Stimulated activated CD8-positive, alpha-beta memory T cell treated with anti-CD3 and anti-CD28 coated beads, Interleukin-4, amount 100 ng/mL, for 1 hour (primary cell): ENCODE measurements at places on chromosomes 3 and 15.

GRCh38 chr3:126535636-126536035 lies 11.7 kb downstream of the CHST13 start:
- no peak for DNase-seq

GRCh38 chr3:99882436-99883137 lies 64.9 kb downstream of the CMSS1 start:
- DNase-seq = no peak

- DNase-seq = no peak
Observed at GRCh38 chr15:81766829-81767475, 278.9 kb downstream of the MEX3B start.

GRCh38 chr3:150447631-150448465 lies 39.8 kb downstream of the TSC22D2 start:
- DNase-seq = no peak

- no peak for DNase-seq
Observed at GRCh38 chr15:101067660-101068522, 148.7 kb downstream of the LRRK1 start.

GRCh38 chr3:135393159-135393558 lies 572.4 kb upstream of the PPP2R3A start:
- DNase-seq = no peak

GRCh38 chr3:58480309-58480708 lies 11.6 kb upstream of the KCTD6 start:
- no peak for DNase-seq

DNA sequence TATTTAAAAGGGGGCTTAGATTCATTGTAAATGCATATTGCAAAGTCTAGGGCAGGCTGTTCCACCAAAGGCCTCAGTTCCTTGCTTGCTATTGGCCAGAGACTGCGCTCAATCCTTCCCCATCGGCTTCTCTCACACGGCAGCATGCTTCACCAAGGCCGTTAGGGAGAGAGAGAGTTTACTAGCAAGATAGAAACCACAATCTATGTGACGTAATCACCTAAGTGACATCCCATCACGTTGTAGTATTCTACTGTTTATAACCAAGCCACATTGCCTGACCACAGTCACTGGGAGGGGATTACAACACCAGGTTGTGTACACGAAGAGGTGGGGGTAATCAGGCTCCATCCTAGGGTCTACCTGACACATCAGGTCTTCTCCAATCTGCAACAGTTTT lies 16.0 kb upstream of the NPAP1 start:
- DNase-seq = no peak

DNA sequence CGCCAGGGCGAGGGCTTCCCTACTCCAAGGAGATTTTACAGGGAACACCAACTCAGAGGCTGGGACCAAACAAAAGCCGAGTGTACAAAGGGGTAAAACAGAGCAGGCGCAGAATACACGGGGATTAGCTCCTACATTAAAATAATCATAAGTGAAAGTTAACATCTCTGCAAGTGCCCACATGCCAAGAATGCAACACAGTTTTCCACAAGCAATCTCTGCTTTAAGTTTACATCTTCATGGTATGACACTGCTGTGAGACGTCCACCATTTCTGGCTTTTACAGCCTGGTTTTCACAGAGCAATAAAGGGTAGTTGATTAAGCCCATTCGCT lies 500 bp upstream of the VGLL3 start:
- no peak for DNase-seq

- no peak for DNase-seq
Observed at GRCh38 chr3:58837141-58837843, 170.7 kb upstream of the FAM3D start.

DNA sequence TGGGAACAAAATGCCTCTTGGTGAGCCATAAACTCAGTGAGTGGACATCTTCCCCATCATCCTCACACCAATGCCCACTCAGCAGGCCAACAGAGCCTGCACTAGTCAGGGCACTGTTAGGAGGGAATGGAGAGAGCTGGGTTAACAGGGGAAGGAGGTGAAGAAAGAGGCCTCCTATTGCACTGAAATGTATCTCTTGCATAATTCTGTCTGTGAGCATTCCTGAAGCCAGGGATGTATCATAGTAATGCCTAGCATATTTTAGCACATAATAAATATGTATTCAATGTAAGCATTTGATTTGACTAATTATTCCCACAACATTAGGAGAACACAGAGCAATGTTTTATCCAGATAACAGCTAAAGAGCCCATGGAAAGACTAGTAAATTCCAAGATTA lies 81.2 kb downstream of the ANO10 start:
- no peak for DNase-seq

DNA sequence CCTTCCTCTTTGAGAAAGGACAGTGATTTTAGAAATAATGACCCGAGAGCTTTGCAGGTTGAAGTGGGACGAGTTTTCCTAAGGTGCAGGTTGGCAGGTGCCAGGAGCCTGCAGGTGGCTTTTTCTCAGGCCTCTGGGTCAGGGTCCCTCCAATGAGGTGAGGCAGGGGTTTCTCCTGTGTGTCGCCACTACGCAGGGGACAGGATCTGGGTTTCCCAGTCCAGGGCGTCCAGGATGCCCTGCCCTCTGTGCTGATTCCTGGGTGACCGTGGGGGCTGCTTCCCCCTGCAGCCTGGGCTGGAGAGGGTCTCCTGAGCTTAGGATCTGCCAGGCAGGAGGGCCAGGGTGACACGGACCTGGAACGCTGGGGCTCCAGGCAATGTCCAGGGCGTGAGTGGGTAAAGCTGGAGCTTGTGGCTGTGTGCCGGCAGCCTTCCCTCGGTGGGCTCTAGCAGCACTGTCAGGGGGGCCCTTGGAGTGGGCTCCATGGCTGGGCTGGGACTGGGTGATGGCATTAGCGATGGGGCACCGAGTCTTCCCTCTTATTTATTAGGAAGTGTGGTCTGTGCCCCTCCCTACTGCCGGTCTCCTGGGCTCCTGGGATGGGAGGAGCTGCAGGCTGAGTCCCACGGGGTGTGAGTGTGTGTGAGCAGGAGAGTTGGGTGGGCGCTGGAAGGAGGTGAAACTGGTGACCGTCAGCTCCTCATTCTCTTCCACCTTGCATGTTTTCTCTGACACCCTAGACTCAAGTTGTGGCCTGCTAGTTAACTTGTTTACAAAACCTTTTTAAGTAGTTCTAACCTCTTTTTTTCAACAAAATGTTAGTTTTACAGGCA lies 1.8 kb downstream of the APBA2 start:
- no peak for DNase-seq

GRCh38 chr3:124565551-124565950 lies 164.7 kb upstream of the UMPS start:
- no peak for DNase-seq

DNA sequence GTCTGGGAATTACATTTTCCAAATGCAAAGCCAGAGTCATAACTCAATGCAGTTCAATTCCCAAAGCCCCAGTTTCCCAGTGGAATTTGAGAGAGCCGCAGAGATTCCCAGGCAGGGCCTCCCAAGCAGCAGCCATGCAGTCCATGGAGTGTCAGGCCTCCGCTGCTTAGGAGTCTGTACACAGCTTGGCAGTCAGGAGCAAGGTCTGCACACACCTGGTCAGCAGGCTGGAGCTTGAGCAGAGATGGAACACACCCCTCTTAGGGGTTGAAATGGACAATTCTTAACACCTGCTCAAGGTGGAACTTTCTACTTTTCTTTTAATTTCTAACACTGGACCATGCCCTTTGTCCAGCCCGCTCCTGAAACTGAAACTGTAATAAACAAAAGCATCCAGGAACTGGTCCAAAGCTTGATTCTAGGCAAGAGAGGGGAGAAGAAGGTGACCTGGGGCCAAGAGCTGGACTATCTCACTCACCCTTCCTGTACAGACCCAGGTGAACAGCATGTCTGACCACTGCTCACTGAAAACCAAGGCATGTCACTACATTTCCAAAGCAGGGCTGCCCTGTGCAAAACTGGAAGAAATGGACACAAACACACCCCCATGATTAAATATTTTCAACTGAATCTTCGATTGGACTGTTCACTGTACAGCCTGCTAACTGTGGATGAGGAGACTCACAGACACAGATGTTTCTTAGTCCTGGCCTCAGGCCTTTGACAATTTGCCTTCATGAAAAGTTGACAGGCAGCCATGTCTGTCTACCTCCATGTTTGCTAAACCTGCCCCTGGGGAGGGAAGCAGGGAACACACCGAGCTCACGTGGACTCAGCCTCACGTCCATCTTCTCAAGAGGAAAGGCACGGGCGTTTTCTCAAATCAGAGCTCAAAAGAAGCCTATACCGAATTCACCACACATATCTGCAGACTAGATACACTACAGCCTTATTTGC lies 48.6 kb upstream of the DUSP7 start:
- DNase-seq = no peak

DNA sequence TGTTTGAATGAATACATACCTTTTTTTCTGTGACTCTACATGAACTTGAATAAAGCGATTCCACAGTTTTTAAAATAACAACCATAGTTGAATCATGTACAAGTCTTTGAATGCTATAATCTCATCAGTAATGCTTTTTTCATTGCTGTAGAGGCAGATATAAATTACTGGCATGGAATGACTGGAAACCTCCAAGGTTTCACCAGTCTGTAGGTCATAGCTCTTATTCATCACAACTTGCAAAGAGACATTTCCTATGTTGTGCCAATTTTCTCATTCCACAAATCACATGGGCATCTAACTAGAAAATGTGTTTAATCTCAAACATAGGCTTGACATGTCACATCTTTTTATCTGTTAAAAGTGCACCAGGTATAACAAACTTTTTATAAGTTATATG lies 407.1 kb upstream of the KCNMB2 start:
- DNase-seq = no peak

DNA sequence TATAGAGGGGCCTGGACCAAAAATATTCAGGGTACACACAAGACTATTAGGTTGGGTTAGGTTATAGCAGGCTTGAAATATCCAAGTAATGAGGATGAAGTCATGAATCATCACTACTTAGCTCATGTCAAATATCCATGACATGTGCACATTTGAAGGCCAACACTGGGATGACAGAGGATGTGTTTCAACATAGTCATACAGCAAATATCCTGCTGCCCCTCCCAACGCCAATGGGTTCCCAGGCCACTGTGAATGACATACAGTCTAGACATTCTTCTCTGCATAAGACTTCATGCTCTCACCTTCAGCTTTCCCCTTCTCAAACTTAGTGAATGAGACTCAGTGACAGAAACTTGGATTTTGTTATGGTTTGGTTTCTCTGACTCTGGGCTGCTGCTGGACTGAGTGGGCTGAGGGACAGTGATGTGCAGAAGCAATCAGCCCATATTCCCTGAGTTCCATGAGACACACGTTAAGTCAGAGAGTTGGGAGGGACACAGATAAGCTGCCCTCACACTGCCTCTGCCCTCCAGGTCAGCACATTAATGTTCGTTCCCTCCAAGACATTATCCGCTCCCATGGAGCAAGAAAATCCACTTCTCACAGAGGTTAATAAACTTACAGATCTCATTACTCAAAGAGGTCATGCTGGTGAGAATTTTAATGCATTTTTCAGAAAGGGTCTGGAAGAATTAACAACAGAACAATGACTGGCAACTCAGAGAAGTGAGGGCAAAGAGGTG lies 15.4 kb downstream of the HOMER2 start:
- DNase-seq = no peak

DNA sequence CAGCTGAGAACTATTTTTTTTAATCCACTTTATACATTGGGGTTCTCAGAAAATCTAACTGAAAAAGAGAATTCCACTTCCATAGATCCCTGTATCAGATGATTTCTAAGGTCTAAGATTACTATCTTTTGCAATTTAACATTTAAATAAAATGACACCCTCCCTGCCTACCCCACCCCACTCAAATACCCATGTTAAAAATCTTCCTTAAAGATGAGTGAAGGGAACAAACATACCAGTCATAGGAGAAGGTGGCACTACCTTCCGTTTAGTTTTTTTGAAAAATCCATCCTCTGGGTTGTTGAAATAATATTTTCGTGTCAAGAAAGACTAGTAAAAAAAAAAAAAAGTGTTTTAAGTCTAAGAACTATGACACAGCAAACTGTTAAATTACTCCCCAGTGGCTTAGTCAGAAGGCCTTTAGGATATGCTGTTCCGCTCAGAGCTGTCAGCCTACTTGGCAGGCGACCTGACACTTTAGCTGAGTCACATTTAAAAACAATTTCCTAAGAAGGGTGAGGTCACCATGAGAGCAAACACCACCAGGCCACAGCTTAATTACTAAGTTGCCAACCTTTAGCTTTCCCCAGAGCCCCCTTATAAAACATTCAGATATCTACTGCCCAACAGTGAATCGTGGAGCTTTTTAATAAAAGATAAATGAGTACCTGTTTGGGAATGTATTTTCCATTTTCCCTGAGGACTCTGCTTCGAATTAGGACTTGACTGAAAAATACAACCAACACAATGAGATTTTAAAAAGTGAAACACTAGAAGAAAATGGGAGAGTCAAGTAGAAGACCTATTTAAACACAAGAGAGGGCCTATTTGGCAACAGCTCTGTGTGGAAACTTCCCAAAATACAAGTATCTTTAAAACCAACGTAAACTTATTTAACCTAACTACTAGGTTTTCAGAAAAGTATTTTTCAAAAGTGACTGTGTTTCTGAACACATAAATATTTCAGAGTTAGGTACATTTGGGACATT lies 9.6 kb downstream of the EMC3 start:
- DNase-seq = no peak

DNA sequence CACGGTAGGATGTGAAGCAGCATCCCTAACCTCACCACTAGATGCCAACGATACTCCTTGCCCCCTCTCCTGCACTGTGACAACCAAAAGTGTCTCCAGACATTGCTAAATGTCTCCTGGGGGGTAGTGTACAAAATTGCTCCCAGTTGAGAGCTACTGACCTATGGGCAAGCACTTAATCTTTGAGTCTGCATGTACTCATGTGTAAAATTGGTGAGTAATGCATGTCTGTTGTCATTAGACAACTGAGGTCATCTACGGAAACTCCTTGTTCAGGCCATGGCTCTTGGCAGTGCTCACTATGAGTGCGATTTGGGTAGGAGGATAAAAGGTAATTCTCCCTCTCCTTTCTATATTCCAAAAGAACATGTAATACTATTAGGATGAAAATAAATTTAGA lies 29.2 kb downstream of the PDHB start:
- DNase-seq = no peak

- DNase-seq = no peak
Observed at GRCh38 chr15:75763137-75763611, 50.5 kb upstream of the CSPG4 start.

DNA sequence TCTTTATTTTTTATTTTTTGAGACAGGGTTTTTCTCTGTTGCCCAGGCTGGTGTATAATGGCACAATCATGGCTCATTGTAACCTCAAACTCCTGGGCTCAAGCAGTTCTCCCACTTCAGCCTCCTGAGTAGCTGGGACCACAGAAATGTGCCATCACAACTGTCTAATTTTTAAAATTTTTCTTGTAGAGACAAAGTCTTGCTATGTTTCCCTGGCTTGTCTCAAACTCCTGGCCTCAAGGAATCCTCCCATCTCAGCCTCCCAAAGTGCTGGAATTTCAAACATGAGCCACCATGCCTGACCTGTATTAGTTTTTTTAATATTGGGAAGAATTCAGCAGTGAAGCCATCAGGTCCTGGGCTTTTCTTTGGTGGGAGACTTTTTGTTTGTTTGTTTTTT lies 13.6 kb upstream of the CLDN11 start:
- DNase-seq = no peak

DNA sequence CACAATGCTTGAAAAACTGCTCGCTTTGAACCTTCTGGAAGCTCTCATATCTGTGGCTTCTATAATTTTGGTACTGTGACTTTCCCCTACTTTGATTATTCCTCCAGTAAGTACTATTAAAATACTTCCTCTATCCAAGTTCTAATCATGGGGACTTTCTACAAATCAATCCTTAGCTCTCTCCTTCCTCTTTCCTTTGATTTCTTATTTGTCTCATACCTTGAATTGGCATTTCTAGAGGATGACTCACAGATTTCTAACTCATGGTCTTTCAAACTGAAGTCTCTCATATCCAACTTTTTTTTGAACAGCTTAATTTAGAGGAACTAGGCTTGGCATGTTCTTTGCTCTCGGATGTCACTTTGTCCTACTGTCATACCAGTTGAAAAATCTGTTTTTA lies 241.8 kb downstream of the TBC1D5 start:
- no peak for DNase-seq
